ENCODE measurements at places on chromosomes 2 and 18. TPM values are rescaled to one million over a fixed set of nuclear protein-coding genes. Genes with fewer than 3 reads are reported as not detected.

- H3K27me3 ChIP-seq: no peaks in the 10 kb centered on the region
- H3K27ac ChIP-seq: no peak overlapping the region
- no peak overlapping the region for H3K4me3 ChIP-seq
- H3K4me1 ChIP-seq: no peaks in the 10 kb centered on the region
- no peaks in the 10 kb centered on the region for H3K36me3 ChIP-seq
Measured at GRCh38 chr18:49907346-49907929, 94.1 kb upstream of the ACAA2 start.

GRCh38 chr2:73385123-73385503, 523 bp upstream of the ALMS1 start:
- DNase-seq: no peak
- no peaks in the 10 kb centered on the region for H3K36me3 ChIP-seq
- no peaks in the 10 kb centered on the region for H3K4me1 ChIP-seq
- H3K27ac ChIP-seq: peak overlapping the region; percentile 89
- H3K27me3 ChIP-seq: peaks cover 3% of the 10 kb centered on the region

DNA sequence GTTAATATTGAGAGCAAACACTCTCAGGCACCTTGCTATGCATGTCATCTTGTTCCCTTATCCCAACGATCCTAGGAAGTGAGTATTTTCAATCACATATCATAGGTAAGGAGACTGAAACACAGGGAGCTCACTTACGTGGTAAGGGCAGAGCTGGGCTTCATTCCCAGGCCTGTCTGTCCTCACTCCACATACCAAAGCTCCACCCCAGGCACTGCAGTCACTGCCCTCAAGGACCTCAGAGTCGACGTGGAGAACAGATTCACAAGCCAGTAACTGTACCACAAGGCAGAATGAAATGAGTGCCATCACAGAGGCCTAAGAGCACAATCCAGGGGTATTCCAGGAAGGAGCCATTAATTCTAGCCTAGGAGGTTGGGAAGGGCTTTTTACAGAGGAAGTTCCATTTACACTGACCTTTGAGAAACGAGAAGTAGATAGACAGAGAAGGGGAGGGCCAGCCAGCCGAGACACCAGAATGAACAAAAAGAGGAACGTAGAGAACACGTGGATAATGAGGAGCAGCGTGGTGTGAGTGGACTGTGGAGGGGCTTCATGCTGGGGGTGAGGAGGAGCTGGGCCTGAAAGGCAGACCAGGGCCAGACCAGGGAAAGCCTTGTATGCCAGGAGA, 48.6 kb downstream of the KIAA2012 start:
- no peak overlapping the region for H3K27ac ChIP-seq
- H3K36me3 ChIP-seq: no peaks in the 10 kb centered on the region
- no peaks in the 10 kb centered on the region for H3K4me1 ChIP-seq
- H3K27me3 ChIP-seq: no peaks in the 10 kb centered on the region

DNA sequence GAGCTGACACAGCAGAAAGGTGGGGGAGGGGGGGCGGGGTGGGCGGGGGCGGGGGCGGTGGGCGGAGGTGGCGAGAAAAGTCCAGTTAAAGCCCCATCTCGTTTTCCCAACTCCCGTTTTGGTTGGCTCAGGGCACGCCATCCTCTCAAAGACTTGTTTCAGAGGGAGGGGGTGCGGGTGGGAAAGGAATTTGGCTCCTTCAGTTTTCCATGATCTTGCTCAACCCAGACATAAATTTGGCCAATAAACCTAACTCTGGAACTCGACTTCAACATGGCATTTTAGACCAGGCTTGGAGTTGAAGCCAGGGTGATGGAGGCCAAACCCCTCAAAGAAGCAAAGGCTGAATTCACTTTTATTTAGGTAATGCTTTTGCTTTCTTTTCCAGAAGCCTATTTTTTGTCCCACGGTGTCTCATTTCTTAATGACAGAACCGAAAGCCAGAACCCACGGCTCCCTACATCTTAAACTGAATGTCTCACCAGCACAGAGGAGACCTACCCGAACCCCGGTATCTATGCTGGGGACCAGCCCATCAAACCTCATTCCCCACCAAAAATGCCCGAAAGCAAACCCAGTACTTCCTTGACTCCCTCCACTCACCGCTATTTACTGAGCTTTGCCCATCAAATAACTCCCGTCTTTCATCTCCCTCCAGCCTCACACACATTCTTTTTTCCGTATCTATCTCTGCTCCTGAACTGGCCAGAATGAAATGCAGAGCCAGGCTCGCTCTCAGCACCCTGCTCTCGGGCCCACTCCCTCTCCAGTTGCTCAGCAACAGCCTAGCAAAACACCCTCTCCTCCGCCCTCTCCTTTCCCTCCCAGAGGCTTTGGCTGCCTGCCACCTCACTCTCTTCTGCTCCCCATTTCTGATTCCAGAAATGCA, 4.3 kb downstream of the IGFBP5 start:
- DNase-seq: peak; percentile 65
- H3K4me3 ChIP-seq: peak overlapping the region; percentile 64
- H3K4me1 ChIP-seq: no peaks in the 10 kb centered on the region
- peak overlapping the region; percentile 94 for H3K27ac ChIP-seq
- peaks cover 82% of the 10 kb centered on the region for H3K27me3 ChIP-seq
- no peaks in the 10 kb centered on the region for H3K36me3 ChIP-seq

DNA sequence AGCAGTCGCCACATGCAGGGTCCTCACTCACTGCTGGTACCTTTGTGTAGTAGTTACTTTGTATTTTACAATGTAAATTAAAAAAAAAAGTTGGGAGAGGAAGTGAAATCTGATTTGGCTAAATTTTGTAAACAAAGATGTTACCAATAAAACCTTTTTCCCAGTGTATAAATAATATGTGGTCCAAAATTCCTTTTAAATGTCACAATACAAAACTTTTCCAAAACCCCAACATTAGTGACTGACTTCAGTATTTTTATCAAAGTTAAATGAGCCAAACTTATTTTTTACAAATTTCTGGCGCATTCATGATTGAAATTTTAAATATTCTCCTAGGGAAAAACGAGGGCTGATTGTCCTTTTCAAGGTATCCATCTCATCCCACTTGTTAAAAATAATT, 239.9 kb downstream of the AGAP1 start:
- no peaks in the 10 kb centered on the region for H3K4me1 ChIP-seq
- H3K36me3 ChIP-seq: no peaks in the 10 kb centered on the region
- DNase-seq: no peak
- no peaks in the 10 kb centered on the region for H3K27me3 ChIP-seq

DNA sequence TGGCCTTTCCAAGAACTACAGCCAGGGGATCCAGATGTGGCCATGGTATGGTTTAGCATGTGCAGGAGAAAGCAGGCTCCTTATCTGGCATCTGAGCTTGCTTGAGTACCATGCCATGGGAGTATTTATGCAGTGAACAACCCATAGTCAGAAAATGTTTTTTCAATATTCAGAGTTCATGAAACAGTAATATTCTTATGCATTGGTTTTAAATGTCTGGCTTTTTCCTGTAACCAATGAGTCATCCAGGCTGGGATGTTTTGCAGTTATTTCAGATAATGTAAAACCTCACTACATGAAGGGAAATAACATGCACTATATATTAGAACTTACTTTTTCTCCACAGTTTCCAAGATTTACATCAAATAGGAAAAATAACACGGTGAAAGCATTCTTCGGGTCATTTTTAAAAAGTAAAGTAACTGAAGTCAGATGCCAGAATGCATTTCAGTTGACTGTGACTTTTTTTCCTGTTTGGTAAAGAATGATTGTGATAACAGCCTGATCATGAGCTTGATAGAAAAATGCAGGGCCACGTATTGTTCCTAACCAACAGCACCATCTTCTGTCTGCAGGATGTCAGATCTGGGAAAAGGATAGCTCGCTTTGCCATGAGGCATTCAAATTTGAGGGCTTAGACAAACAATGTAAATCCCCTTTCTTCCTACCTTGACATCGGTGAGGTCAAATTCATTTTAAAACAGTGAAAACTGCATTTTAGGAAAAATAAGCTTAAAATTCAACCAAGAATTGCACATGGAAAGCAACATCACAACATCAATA, 152.8 kb downstream of the DSC3 start:
- no peaks in the 10 kb centered on the region for H3K4me1 ChIP-seq
- DNase-seq: no peak
- H3K27ac ChIP-seq: no peak overlapping the region
- H3K36me3 ChIP-seq: no peaks in the 10 kb centered on the region
- H3K27me3 ChIP-seq: no peaks in the 10 kb centered on the region

GRCh38 chr18:76338619-76339245, 156.3 kb downstream of the ZNF516 start:
- H3K4me1 ChIP-seq: no peaks in the 10 kb centered on the region
- no peaks in the 10 kb centered on the region for H3K36me3 ChIP-seq
- H3K4me3 ChIP-seq: no peak overlapping the region
- H3K27me3 ChIP-seq: no peaks in the 10 kb centered on the region

SH2D6 gene
- 7.6 TPM for total RNA-seq

VIL1 gene
- 247 TPM for total RNA-seq

DNA sequence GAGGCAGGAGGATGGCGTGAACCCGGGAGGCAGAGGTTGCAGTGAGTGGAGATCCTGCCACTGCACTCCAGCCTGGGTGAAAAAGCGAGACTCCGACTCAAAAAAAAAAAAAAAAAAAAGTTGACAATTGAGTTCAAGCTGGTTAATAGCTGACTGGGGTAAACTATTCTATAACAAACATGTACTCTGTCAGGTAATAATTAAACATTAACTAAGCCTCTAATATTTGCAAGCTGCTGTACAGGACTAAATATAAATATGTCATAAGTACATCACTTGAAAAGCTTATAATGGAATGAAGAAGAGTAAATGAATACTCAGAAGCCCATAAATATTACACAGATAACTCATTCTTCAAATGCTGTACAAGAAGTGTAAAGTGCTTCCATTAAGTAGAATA, 190.4 kb upstream of the CRIM1 start:
- no peak overlapping the region for H3K4me3 ChIP-seq
- H3K27me3 ChIP-seq: no peaks in the 10 kb centered on the region
- H3K36me3 ChIP-seq: no peaks in the 10 kb centered on the region
- H3K27ac ChIP-seq: no peak overlapping the region
- DNase-seq: no peak
- no peaks in the 10 kb centered on the region for H3K4me1 ChIP-seq

DNA sequence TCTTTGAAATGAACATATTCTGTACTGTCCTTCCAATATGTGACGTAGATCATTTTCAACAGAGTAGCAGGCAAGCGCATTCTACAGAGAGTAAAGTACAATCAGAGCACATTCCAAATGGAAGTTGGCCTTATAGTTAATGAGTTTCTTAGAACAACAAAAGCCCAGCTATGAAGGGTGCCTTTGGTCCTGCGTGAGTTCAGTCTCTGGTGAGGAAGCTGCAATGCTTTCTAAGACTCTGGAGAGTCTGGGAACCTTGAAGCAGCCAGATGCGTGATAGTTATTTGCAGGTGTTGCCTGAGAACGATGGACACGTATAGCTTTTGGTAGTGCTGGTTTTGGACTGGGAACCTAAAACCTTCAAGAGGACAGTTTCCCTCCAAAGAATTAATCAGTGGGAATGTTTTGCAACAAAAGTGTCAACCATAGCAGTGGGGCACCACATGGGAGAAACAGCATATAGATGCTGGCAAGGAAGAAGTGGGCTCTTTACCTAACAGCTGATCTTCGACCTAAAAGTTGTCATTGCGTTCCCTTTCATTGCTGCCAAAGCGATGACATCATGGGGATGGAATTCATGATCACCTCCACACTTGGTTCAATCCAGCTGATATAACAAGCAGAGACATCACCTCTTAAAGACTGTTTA, 9.3 kb upstream of the SNORC start:
- no peaks in the 10 kb centered on the region for H3K36me3 ChIP-seq
- no peak overlapping the region for H3K4me3 ChIP-seq
- H3K27ac ChIP-seq: no peak overlapping the region
- no peaks in the 10 kb centered on the region for H3K27me3 ChIP-seq
- no peaks in the 10 kb centered on the region for H3K4me1 ChIP-seq

DNA sequence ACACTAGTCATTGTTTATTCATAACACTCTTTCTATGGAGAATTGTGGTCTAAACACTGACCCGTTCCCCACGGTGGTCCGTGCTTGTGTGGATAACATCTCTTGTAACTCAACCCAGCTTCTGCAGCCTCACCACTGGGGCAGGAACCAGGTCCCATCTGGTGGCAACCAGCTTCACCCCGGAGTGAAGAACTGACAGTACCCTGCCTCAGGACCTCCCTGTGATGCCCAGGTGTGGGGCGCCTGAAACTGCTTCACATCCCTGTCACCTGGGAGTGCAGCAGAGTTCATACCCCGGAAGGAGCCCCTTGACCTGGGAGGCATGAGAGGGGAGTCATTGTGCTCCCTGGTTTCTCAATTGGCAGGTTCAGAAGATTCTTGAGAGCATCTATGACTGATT, 81.1 kb downstream of the LONRF2 start:
- no peak for DNase-seq
- H3K27ac ChIP-seq: no peak overlapping the region
- no peaks in the 10 kb centered on the region for H3K27me3 ChIP-seq
- no peak overlapping the region for H3K4me3 ChIP-seq
- no peaks in the 10 kb centered on the region for H3K36me3 ChIP-seq

RAMP1 gene
- total RNA-seq: 48.9 TPM

DNA sequence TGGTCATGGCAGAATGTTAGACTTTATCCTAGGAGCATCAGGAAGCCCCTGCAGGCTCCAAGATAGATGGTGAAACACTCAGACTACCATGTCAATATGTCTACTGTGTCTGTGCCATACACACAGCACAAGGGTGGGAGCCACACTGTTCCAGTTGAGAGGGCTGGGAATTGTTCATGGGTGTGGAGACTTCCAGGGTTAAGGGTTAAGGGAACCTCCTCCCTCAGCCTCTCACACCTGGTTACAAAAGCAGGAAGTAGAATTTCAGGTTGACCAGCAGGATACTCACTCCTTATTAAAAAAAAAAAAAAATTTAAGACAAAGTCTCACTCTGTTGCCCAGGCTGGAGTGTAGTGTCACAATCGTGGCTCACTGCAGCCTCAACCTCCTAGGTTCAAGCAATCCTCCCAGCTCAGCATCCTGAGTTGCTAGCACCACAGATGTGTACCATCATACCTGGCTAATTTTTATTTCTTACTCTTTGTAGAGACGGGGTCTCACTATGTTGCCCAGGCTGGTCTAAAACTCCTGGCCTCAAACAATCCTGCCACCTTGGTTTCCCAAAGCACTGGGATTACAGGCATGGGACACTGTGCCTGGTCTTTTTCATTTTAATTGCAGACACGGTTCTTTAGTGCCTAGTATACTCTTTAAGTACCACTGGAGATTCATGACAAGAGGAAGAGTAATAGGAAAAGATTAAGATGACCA, 26.0 kb downstream of the SULT1C2 start:
- no peak overlapping the region for H3K27ac ChIP-seq
- no peak overlapping the region for H3K4me3 ChIP-seq
- H3K36me3 ChIP-seq: no peaks in the 10 kb centered on the region
- no peaks in the 10 kb centered on the region for H3K27me3 ChIP-seq
- H3K4me1 ChIP-seq: peaks cover 23% of the 10 kb centered on the region

- H3K27me3 ChIP-seq: no peaks in the 10 kb centered on the region
- DNase-seq: no peak
- no peaks in the 10 kb centered on the region for H3K4me1 ChIP-seq
- no peaks in the 10 kb centered on the region for H3K36me3 ChIP-seq
- no peak overlapping the region for H3K4me3 ChIP-seq
- no peak overlapping the region for H3K27ac ChIP-seq
Measured at GRCh38 chr2:166972002-166972401, 83.7 kb downstream of the XIRP2 start.

All from transverse colon (tissue), 4 donors.